ENCODE measurements at places on chromosomes 4 and X. TPM values are rescaled to one million over a fixed set of nuclear protein-coding genes. Genes with fewer than 3 reads are reported as not detected.

- no peaks in the 10 kb centered on the region for H3K4me1 ChIP-seq
- no peaks in the 10 kb centered on the region for H3K36me3 ChIP-seq
- H3K4me3 ChIP-seq = no peak overlapping the region
Measured at GRCh38 chr4:112735474-112735951, 98.6 kb downstream of the LARP7 start.

DNA sequence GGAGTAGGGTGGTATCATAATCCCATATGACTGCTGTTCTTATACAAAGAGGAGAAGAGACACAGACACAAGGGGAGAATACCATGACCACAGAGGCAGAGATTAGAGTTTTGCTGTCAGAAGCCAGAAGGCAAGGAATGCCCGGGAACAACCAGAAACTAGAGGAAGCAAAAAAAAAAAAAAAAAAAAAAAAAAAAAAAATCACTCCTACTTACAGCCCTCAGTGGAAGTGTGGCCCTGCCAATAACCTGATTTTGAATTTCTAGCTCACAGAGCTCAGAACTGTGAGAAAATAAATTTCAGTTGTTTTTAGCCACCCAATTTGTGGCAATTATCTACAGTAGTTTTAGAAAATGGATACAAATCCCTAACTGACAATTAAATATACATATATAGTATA is 30.4 kb upstream of the UBE2NL start:
- DNase-seq = no peak
- H3K27me3 ChIP-seq = no peaks in the 10 kb centered on the region
- no peak overlapping the region for H3K27ac ChIP-seq
- H3K36me3 ChIP-seq = no peaks in the 10 kb centered on the region
- no peaks in the 10 kb centered on the region for H3K4me1 ChIP-seq

- H3K36me3 ChIP-seq = no peaks in the 10 kb centered on the region
- no peaks in the 10 kb centered on the region for H3K4me1 ChIP-seq
- H3K4me3 ChIP-seq = no peak overlapping the region
- H3K27me3 ChIP-seq = no peaks in the 10 kb centered on the region
- no peak overlapping the region for H3K27ac ChIP-seq
Measured at GRCh38 chrX:129791336-129791735, 11.6 kb downstream of the SASH3 start.

GRCh38 chr4:45078201-45078600 is 351.8 kb upstream of the GNPDA2 start:
- no peaks in the 10 kb centered on the region for H3K4me1 ChIP-seq
- H3K27me3 ChIP-seq = no peaks in the 10 kb centered on the region
- no peak overlapping the region for H3K4me3 ChIP-seq
- no peaks in the 10 kb centered on the region for H3K36me3 ChIP-seq

GRCh38 chrX:72107320-72107719 is 24.4 kb downstream of the RTL5 start:
- H3K4me1 ChIP-seq = no peaks in the 10 kb centered on the region
- no peak overlapping the region for H3K4me3 ChIP-seq
- no peaks in the 10 kb centered on the region for H3K27me3 ChIP-seq
- no peak for DNase-seq
- H3K36me3 ChIP-seq = no peaks in the 10 kb centered on the region

DNA sequence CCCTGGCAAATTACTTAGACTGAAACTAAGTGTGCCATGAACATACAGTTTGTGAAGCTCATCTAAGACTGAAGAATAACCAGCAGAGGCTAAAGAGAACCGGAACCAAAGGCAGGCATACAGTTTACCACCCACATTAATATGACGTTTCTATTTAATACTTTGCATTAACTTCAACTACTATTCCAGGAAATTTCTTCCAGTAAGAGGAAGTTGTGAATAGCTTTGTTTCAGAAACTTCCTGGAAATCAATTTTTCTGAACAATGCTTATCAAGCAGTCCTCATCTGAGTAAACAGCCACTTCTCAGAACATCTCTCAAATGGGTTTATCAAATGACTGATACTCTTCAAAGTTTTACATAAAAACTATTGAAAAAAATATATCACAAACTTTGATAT is 252.7 kb downstream of the OPHN1 start:
- no peak overlapping the region for H3K27ac ChIP-seq
- no peak for DNase-seq
- H3K36me3 ChIP-seq = no peaks in the 10 kb centered on the region
- H3K4me1 ChIP-seq = no peaks in the 10 kb centered on the region
- no peak overlapping the region for H3K4me3 ChIP-seq
- peaks cover 5% of the 10 kb centered on the region for H3K27me3 ChIP-seq

DNA sequence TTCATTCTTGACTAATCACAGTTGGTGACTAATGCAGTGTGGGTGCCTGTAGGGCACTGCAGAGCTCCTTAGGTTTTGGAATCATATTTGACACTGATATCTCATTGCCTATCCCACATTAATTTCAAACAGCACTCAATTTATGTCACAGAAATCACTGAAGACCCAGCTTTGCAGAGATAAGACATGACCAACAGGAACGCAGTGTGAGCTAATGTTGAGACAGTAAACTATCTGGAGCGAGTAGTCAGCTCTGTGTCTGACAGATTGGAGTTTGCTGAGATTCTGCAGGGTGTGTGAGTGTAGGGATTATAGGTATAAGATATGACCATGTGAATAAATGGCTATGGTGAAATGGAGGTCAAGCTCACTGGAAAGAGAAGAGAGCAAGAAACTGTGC is 1586.1 kb upstream of the AGA start:
- no peak for DNase-seq
- no peaks in the 10 kb centered on the region for H3K36me3 ChIP-seq
- no peak overlapping the region for H3K27ac ChIP-seq
- no peaks in the 10 kb centered on the region for H3K4me1 ChIP-seq

GRCh38 chrX:133350751-133351150 is 64.5 kb downstream of the GPC4 start:
- H3K4me3 ChIP-seq = no peak overlapping the region
- peak; percentile 57 for DNase-seq
- no peak overlapping the region for H3K27ac ChIP-seq
- H3K36me3 ChIP-seq = no peaks in the 10 kb centered on the region
- H3K4me1 ChIP-seq = no peaks in the 10 kb centered on the region

GRCh38 chrX:130772776-130773143 is 130.2 kb downstream of the ENOX2 start:
- no peaks in the 10 kb centered on the region for H3K4me1 ChIP-seq
- DNase-seq = no peak
- H3K4me3 ChIP-seq = no peak overlapping the region
- H3K27me3 ChIP-seq = no peaks in the 10 kb centered on the region

DNA sequence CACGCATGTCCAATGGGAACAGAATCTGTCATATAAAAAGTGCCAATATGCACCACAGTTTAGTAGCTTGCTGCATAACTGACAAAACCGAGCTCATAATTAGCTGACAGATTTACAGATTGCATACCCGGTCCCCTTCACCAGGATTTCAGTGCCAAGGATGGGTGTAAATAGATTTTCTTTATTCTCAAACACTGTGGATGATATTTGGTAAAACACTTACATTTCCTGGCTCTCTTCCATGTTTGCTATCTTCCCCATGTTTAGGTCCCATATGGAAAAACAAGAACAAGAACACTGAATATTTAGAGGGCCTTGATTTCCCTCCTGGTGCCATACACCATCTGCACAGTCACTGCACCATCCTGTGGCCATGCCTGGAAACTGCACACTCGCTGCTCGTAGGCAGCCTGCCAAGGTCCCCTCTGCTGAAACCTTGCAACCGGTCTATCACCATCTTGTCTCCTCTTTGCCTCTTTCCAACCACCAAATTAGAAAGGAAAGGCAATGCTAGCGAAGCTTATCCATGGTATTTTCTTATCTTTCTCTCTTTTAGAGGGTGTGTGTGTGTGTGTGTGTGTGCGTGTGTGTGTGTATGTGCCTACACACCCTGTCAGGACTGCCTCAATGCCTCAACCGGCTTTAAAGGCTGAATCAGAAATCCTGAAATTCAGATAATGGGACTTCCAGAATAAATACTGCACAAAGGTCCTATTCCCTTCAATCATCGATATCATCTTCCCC is 124.2 kb upstream of the MBNL3 start:
- H3K4me3 ChIP-seq = no peak overlapping the region
- H3K27me3 ChIP-seq = no peaks in the 10 kb centered on the region
- no peak overlapping the region for H3K27ac ChIP-seq
- H3K36me3 ChIP-seq = no peaks in the 10 kb centered on the region

GRCh38 chr4:48439988-48440387 is 43.2 kb upstream of the SLC10A4 start:
- DNase-seq = no peak
- no peak overlapping the region for H3K4me3 ChIP-seq
- no peaks in the 10 kb centered on the region for H3K4me1 ChIP-seq
- no peaks in the 10 kb centered on the region for H3K36me3 ChIP-seq
- no peaks in the 10 kb centered on the region for H3K27me3 ChIP-seq

- no peak overlapping the region for H3K4me3 ChIP-seq
- no peaks in the 10 kb centered on the region for H3K36me3 ChIP-seq
- no peak overlapping the region for H3K27ac ChIP-seq
- no peaks in the 10 kb centered on the region for H3K4me1 ChIP-seq
Measured at GRCh38 chr4:184959786-184960185, 58.5 kb upstream of the HELT start.

DNA sequence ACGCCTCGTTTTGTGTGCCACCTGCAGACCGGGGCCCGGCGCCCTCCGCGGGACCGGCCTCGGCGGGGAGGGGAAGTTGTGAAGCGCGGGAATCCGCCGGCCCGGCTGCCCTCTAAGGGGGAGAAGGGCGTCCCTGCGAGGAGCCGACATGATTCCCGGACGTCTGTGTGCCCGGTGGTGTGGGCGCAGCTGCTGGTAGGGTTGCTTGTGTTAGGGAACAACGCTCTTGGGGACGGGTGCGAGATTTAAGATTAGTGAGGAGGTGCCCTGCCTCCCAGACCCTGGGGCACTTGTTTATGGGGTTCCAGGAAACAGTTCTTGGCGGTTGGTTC is 627 bp downstream of the CDKN2AIP start:
- no peak for DNase-seq
- H3K27ac ChIP-seq = peak overlapping the region; percentile 94
- no peaks in the 10 kb centered on the region for H3K27me3 ChIP-seq
- H3K4me3 ChIP-seq = peak overlapping the region; percentile 81

GRCh38 chrX:118368398-118368797 is 22.5 kb downstream of the WDR44 start:
- H3K36me3 ChIP-seq = no peaks in the 10 kb centered on the region
- no peak overlapping the region for H3K27ac ChIP-seq
- no peaks in the 10 kb centered on the region for H3K27me3 ChIP-seq

- H3K27me3 ChIP-seq = no peaks in the 10 kb centered on the region
- no peak overlapping the region for H3K4me3 ChIP-seq
- H3K4me1 ChIP-seq = no peaks in the 10 kb centered on the region
- H3K27ac ChIP-seq = no peak overlapping the region
- no peaks in the 10 kb centered on the region for H3K36me3 ChIP-seq
- no peak for DNase-seq
Measured at GRCh38 chr4:168057412-168057811, 34.9 kb upstream of the ANXA10 start.

DNA sequence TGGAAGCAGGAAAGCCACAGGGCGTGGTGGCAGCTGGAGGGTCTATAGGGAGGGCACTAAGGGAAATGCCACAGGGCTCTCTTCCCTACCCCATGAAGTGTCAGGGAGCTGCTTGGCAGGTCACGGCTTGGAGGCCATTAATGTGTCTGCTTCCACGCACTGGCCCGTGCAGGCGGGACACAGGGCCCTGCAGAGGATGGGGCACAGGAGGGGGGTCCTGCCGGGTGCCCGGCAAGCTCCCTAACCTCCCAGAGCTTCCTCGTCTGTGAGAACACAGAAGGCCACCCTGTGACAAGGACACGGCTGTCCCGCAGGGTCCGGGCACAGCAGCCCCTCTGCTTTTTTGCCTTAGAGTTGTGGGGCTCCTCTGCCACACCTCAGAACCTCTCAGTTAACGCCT is 25.5 kb downstream of the FAM53A start:
- H3K27ac ChIP-seq = no peak overlapping the region
- DNase-seq = no peak
- H3K36me3 ChIP-seq = no peaks in the 10 kb centered on the region
- H3K4me3 ChIP-seq = no peak overlapping the region
- H3K27me3 ChIP-seq = no peaks in the 10 kb centered on the region
- no peaks in the 10 kb centered on the region for H3K4me1 ChIP-seq

DNA sequence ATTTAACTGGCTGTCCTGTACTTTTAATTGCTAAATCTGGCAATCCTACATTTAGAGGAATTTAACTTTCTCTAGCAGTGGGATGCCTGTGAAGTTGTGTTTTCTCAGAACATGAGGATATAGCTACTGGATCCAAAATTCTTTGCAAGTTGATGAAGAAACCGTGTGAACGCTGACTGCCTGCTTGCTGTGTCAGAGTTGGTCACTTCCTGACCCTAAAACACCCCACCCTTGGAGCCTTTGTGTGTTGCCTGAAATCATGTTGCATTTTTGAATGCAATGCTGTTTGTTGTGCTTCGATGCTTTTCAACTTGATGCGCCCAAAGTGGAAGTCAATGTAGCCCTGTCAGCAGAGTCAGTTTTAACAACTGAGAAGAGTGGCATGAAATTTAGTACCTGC is 211.2 kb downstream of the ANK2 start:
- no peaks in the 10 kb centered on the region for H3K27me3 ChIP-seq
- DNase-seq = no peak
- no peaks in the 10 kb centered on the region for H3K4me1 ChIP-seq
- no peaks in the 10 kb centered on the region for H3K36me3 ChIP-seq
- H3K4me3 ChIP-seq = no peak overlapping the region

DNA sequence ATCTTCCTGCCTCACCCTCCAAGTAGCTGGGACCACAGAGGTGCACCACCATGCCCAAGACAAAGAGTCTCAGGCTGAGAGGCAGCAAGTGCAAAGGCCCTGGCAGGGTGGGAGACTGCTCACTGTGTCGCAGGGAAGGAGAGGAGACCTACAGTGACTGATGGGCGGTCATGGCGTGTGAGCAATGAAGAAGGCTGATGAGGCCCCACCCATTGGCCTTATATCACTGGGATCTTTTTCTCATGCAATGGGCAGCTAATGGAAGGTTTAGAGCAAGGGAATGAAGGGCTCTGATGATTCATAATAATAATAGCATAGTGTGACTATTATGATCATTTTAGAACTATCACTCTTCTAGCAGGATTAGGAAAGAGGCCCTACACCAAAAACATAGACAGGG is 20.9 kb downstream of the FAM9C start:
- H3K4me1 ChIP-seq = no peaks in the 10 kb centered on the region
- H3K36me3 ChIP-seq = no peaks in the 10 kb centered on the region

DNA sequence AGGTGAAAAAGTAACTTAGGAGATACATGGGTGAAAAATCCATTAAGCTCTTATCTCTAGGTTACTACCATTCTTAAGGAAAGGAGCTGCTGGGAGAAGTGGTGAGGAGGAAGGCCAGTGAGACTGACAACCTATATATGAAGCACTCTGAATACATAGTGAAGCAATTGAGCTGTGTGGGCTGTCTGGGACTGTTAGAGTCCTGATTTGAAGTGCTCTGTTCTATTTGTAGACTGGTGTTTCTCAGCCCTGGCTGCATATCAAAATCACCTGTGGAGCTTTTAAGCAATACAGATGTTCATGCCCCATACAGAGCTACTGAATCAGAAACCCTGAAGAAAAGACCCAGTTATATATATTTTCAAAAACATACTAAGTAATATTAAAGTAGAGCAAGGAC is 3.9 kb downstream of the SERTM2 start:
- H3K27me3 ChIP-seq = peaks cover 11% of the 10 kb centered on the region
- H3K36me3 ChIP-seq = no peaks in the 10 kb centered on the region
- H3K27ac ChIP-seq = no peak overlapping the region
- H3K4me3 ChIP-seq = no peak overlapping the region
- no peak for DNase-seq
- H3K4me1 ChIP-seq = no peaks in the 10 kb centered on the region

GRCh38 chr4:158870626-158871334 is 102.0 kb downstream of the FNIP2 start:
- H3K27me3 ChIP-seq = no peaks in the 10 kb centered on the region
- no peak overlapping the region for H3K27ac ChIP-seq
- DNase-seq = no peak
- no peaks in the 10 kb centered on the region for H3K36me3 ChIP-seq

Gene LRIT3
- 0.26 TPM for total RNA-seq

Gene MAGEB1
- not detected for total RNA-seq

Gene HERC5
- total RNA-seq = 13.8 TPM
